ENCODE measurements at places on chromosomes 12 and 14.

GRCh38 chr14:94682061-94682516 lies 69.9 kb downstream of the SERPINA3 start:
- DNase-seq, result no peak

- no peak for DNase-seq
Measured at GRCh38 chr14:104752423-104752734, 568 bp upstream of the SIVA1 start.

- no peak for DNase-seq
Measured at GRCh38 chr14:33509454-33509853, 441.4 kb downstream of the EGLN3 start.

GRCh38 chr14:67749341-67750084 lies 47.8 kb downstream of the RDH12 start:
- no peak for DNase-seq

DNA sequence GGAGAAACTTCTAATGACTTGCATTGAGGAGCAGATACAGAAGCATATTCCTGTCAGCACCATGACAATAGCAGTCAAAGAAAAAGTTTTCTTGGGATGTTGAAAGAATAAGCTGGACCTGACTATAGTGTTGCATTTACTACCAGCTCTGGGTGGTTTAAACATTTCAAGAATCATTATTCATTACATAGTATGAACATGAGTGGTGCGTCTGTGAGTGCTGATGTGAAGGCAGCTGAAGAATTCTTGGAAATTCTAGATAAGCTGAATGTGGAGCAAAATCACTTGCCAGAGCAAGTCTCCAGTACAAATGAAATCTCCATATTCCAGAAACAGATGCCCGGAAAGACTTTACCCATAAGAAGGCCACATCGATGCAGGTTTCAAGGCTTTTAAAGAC lies 45.0 kb upstream of the STAB2 start:
- no peak for DNase-seq

DNA sequence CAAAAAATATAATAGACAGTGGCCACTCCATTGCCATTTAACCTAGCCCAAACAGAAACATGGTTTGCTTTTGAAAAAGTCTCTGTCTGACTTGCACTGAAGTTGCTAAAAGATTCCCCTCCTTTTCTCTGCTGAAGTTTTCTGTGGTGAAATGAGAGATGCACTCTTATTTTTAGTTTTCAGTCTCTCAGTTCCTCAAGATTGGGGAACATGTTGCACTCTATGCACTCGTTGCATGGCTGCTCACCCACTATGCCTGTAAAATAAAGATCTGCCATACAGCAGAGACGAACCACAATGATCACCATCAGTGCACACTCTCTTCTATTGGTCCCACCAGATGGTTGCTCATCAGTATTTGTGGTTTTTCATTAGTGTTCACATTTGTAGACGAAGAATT lies 13.1 kb upstream of the DAAM1 start:
- no peak for DNase-seq

DNA sequence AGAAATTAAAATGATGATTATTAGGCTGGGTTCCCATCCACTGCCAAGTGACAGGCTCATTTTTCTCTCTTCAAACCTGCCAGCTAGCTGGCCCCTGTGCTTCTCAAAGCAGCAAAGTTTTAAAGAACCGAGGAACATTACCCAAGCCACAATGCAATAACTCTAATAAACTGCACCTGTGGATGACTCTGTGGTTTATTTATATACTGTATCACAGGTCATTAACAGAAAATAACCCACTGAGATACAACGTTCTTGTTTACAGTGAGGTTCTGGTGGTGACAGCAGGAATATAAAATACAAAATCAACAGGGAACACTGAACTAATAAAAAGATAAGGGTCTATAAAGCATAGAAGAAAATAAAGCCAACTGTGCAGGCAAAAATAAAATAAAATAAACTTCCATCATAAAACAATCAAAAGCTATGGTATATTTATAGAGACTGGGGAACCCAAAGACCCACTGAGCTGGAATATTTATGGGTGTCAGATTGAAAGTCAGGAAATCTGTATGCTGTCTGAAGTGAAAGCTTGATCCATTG lies 472.9 kb downstream of the NOVA1 start:
- no peak for DNase-seq

All from natural killer cell (primary cell).